ENCODE measurements at places on chromosomes 5 and 9.

GRCh38 chr5:104062621-104063377 lies 500.2 kb upstream of the NUDT12 start:
- H3K27me3 ChIP-seq = no peaks in the 10 kb centered on the region
- no peaks in the 10 kb centered on the region for H3K4me1 ChIP-seq
- no peaks in the 10 kb centered on the region for H3K36me3 ChIP-seq
- DNase-seq = no peak
- H3K4me3 ChIP-seq = no peak overlapping the region

GRCh38 chr9:98314381-98315066 lies 59.1 kb upstream of the TBC1D2 start:
- no peaks in the 10 kb centered on the region for H3K4me1 ChIP-seq
- H3K36me3 ChIP-seq = no peaks in the 10 kb centered on the region

GRCh38 chr5:135824541-135825041 lies 9.9 kb upstream of the SLC25A48 start:
- no peak overlapping the region for H3K4me3 ChIP-seq
- H3K27ac ChIP-seq = no peak overlapping the region
- peaks cover 4% of the 10 kb centered on the region for H3K27me3 ChIP-seq

- peaks cover 50% of the 10 kb centered on the region for H3K4me1 ChIP-seq
- peak overlapping the region; percentile 74 for H3K4me3 ChIP-seq
- H3K27ac ChIP-seq = peak overlapping the region; percentile 88
- peak; percentile 92 for DNase-seq
Observed at GRCh38 chr9:129460323-129461261, 160.3 kb downstream of the C9orf50 start.

DNA sequence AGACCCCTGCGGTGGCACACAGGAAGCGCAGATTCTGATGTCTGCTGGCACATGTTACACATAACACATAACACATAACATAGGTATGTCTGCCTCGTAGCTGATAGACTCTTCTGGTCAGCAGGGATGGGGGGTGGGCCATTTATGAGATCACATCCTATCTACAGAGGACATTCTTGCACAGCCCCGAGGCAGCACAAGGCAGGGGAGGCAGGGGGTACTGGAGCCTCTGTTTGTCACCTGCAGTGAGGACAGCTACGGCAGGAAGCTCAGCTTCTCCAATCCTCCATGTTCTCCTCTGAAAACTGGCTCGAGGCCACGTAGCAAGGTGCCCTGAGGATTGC lies 16.7 kb upstream of the MED10 start:
- no peak overlapping the region for H3K4me3 ChIP-seq
- H3K27me3 ChIP-seq = peaks cover 4% of the 10 kb centered on the region
- H3K27ac ChIP-seq = no peak overlapping the region
- no peaks in the 10 kb centered on the region for H3K4me1 ChIP-seq

DNA sequence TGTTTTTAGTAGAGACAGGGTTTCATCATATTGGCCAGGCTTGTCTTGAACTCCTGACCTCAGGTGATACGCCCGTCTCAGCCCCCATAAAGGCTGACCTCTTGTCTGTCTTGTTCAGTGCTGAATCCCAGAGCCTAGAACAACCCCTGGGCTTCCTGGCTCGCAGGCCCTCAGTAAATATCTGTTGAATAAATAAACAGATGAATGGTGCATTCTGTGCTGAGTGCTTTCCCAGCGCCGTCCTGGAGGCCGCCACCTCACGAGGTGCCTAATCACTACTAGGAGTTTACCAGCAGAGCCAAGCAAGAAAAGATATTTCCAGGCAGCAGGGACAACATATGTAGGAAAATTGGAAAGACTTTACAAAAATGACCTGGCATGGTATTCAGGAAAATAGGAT lies 88.5 kb downstream of the SNX24 start:
- no peak for DNase-seq
- H3K36me3 ChIP-seq = no peaks in the 10 kb centered on the region
- H3K4me3 ChIP-seq = no peak overlapping the region
- no peak overlapping the region for H3K27ac ChIP-seq
- no peaks in the 10 kb centered on the region for H3K4me1 ChIP-seq

GRCh38 chr9:125529589-125530515 lies 177.2 kb downstream of the MAPKAP1 start:
- H3K27ac ChIP-seq = peak overlapping the region; percentile 72
- H3K36me3 ChIP-seq = peaks cover 14% of the 10 kb centered on the region
- peaks cover 48% of the 10 kb centered on the region for H3K4me1 ChIP-seq
- no peak overlapping the region for H3K4me3 ChIP-seq
- no peaks in the 10 kb centered on the region for H3K27me3 ChIP-seq

GRCh38 chr5:1053391-1054017 lies 44.9 kb downstream of the NKD2 start:
- H3K27me3 ChIP-seq = no peaks in the 10 kb centered on the region
- no peak overlapping the region for H3K27ac ChIP-seq
- no peaks in the 10 kb centered on the region for H3K4me1 ChIP-seq
- DNase-seq = no peak

GRCh38 chr5:180602481-180603075 lies 11.3 kb upstream of the SCGB3A1 start:
- no peak for DNase-seq
- no peak overlapping the region for H3K4me3 ChIP-seq
- no peak overlapping the region for H3K27ac ChIP-seq
- H3K4me1 ChIP-seq = peaks cover 3% of the 10 kb centered on the region

Measured in activated naive CD8-positive, alpha-beta T cell treated with anti-CD3 and anti-CD28 coated beads, Interleukin-2, amount 50 U/mL, for 24 hours (primary cell).